SW 1271 (cell line): ENCODE measurements at places on chromosomes 3 and 15.

DNA sequence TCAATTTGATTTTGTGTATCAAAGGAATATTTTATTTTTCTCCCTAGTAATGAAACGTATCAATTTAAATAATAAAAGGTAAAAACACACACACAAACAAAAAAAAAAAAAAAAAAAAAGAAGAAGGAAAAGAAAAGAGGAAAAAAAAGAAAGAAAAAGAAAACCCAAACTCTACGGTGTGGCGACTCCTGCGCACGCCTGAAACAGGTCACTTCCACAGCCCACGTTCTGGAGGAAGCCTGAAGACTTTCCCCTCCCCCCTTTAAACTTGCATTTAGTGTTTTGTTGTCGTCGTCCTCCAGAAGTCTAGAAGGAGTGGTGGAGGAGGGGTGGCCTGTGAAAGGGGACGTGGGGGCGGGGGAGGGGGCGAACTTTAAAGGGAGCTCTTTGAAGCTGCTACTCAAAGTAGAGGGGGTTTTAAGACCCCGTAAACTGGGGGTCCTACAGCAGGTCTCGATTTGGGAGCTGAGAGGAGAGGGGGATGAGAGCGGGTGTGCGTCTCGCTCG lies 2.3 kb upstream of the TLE3 start:
- no peak for DNase-seq

DNA sequence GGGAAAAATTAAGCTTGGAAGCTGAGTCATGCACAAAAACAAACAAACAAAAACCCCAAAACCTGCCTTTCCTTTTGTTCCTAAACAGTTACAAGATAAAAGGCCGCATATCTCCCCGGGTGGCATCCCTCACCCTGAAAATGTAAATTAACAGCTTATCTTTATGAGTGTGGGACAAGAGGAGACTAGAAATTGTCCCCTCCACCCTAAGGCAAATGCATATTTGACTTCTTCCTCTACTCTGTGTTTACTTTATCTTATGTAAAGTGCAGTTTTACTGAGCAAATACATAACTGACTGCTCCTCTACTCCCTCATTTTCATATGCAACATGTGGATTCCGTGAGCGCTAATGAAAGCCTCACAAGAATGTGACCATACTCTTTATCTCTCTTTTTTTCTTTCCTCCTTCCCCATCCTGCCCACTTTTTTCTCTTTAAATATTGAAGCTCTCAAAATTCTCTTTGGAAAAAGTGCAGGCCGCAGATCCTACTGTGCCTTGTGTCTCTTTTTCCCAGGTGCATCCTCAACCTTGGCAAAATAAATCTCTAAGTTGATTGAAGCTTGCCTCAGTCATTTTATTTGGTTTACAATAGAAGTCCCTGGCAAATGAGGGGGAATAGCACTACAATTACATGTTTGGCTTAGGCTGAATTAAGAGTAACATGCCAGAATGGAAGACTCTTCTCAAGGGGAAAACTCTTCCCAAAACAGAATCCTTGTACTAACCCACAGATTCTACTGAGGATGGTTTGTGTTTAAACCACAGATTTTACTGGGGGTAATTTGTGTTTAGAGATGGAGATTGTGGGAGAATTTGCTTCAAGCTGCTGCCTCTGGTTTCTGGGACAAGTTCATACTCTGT lies 72.7 kb upstream of the WDR72 start:
- DNase-seq: no peak

DNA sequence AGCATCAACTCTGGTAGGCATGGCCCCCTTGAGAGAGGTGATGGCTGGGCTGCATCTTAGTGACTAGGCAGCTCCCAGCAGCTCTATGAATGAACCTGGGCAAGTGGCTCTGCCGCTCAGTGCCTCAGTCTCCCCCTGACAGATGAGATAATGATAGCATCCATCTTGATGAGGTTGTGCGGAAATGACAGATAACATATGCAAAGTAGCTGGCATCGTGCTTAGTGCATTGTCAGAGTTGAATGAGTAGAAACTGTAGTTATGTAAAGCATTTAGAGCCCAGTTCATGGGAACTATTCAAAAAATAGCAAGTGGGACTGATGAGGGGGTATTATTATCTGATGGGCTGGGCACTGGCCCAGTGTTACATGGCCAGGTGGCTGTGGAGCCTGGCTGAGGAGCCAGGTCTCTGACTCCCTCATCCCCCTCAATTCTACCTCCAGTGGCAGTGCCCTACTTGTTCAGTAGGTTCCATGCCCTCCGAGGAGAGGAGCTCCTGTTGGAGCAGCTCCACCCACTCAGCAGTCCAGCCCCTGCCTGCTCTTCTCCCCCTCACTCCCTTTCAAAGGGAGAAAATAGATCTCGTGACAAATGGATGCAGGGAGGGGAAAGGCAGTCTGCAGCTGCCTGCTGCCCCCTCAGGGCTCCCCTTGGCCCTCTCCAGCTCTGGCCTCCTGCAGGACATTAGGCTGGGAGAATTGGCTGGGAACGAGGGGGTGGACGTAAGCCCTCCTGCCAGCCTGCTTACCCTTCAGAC lies 6.6 kb downstream of the PRKCD start:
- no peak for DNase-seq

- DNase-seq: no peak
Observed at GRCh38 chr15:52439470-52439869, 89.2 kb downstream of the MYO5A start.

DNA sequence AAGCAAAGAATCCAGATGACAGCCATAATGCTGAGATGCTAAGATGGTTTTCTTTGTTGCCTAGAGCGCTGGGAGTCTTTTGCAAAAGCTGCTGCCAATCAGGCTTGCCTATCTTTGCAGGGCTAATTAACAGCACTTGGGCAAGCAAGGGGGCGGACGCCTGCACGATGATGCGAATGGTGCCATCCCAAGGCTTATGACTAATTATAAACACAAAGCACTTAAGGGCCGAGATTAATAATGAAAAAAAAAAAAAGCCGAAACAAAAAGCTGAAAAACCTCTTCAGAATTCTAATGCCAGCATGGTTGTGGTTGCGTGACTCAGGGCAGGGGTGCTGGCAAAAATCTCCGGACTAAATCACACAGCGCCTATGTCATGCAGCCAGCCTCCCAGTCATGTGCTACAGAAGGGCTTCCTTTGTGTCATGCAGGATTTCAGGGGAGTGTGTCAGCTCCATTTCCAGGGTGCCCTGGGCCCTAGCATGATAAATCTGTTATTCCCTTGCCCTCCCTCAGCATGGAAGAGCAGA lies 185.0 kb upstream of the ANKRD28 start:
- no peak for DNase-seq

GRCh38 chr3:127200086-127200691 lies 7.3 kb downstream of the PRR23E start:
- DNase-seq: no peak

- no peak for DNase-seq
Observed at GRCh38 chr3:194025119-194025518, 110.8 kb upstream of the HES1 start.

DNA sequence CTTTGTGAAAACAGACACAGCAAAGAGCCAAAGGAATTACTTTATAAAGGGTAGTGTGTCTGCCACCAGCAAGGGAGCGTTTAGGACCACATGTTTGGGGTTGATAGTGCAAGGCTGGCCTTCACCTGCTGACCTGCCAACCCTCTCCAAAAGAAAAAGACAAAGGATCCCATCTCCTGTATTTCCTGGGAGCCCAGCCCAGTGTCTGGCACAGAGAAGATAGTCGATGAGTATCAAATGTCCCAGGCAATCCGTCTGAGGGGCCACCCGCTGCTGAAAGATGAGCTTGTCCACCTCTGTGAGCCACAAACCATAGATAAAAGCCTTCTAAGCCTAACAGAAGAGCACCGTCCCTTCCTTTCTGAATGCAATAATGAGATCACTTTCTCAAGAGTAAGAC lies 154.8 kb upstream of the CTNNB1 start:
- no peak for DNase-seq

GRCh38 chr3:97950360-97950759 lies 21.9 kb downstream of the RIOX2 start:
- no peak for DNase-seq

DNA sequence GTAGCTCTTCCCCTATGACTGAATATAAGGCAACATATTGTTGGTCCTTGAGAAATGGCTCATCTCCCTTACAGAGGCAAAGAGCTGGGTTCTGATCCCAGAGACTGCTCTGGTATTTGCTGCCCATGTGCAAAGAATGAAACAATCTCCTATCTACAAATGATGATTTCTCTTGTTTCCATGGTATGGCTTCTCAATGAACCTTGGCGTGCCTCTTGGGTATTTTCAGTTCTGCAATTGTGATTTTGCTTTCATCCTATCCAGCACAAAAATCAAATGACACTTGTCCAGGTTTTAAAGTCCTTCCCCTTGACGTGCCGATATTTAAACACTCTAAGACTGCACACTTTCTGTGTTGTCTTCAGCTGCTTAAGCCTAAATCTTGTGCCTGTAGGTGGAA lies 109.8 kb upstream of the NR2F2 start:
- no peak for DNase-seq

GRCh38 chr3:39705351-39705900 lies 104.0 kb upstream of the MYRIP start:
- no peak for DNase-seq

- DNase-seq: no peak
Observed at GRCh38 chr15:91988071-91988470, 134.6 kb downstream of the SLCO3A1 start.

GRCh38 chr15:64333986-64334929 lies 21.7 kb downstream of the CSNK1G1 start:
- DNase-seq: no peak

DNA sequence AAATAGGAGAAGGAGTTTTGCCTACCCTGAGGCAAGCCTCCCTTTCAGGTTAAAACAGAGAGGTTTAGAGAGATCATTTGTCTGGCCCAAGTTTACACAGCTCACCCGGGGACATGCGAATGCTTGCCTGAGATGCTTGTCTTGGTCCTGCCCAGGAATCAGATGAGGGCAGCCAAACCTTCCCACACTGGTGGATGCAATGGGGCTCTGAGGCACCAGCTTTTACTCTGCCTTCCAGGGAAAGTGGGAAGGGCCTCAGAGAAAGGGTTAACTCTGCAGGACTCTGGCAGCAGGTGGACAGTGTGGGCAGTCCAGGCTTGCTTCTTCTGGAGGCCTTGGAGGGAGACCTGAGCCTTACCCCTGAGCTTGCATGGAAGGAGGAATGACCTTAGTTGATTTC lies 90.0 kb downstream of the LRRK1 start:
- no peak for DNase-seq

DNA sequence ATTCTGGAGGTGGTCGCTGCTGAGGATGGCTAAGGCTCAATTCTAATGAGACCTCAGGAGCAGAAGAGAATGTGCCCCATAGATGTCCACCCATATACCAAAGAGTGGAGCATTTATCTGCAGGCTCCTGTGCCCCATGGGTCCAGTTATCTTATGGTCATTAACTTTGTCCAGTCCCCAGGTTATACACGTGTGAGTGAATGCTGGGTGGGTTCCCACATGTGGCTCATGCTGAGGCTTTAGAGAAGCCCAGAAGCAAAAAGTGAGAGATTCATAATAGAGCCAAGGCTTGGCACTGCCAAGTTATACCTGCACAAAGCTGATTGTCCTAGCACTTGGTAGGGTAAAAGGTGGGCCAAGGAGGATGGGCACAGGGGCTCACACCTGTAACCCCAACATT lies 30.0 kb upstream of the MINAR1 start:
- DNase-seq: no peak

GRCh38 chr3:115292131-115292530 lies 145.0 kb upstream of the ZBTB20 start:
- DNase-seq: no peak

- DNase-seq: no peak
Observed at GRCh38 chr3:115518100-115518852, 105.0 kb upstream of the GAP43 start.

DNA sequence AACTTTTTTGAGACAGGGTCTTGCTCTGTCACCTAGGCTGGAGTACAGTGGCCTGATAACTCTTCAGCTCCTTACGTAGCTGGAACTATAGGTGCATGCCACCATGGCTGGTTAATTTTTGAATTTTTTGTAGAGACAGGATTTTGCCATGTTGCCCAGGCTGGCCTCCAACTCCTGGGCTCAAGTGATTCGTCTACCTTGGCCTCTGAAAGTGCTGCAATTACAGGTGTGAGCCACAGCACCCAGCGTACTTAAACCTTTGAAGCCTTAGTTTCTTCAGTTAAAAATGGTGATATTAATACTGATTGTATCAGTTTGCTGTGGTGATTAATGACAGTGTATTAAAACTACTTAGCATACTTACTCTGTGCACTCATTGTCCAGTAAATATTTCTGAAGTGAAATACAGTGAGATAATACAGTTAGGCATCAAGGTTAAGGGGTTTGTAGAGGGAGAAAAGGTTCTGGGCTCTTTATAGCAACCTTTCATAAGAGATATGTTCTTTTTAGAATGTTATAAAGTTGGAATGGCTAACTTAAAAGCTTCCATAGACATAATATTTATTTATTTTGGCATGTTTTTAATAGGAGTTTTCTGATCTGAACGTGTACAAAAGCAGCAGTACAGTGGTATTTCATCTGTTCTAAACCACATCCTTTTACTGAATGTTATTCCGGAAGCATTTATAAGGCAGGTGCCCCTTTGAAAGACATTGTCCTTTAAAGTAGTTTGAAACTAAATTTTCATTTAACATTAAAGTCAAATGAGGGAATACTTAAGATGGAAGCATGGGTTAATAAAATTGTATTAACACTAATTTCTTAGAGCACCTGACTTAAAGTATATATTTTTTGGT lies 23.6 kb downstream of the NCK1 start:
- DNase-seq: no peak

GRCh38 chr3:8164145-8164544 lies 337.5 kb upstream of the LMCD1 start:
- no peak for DNase-seq

DNA sequence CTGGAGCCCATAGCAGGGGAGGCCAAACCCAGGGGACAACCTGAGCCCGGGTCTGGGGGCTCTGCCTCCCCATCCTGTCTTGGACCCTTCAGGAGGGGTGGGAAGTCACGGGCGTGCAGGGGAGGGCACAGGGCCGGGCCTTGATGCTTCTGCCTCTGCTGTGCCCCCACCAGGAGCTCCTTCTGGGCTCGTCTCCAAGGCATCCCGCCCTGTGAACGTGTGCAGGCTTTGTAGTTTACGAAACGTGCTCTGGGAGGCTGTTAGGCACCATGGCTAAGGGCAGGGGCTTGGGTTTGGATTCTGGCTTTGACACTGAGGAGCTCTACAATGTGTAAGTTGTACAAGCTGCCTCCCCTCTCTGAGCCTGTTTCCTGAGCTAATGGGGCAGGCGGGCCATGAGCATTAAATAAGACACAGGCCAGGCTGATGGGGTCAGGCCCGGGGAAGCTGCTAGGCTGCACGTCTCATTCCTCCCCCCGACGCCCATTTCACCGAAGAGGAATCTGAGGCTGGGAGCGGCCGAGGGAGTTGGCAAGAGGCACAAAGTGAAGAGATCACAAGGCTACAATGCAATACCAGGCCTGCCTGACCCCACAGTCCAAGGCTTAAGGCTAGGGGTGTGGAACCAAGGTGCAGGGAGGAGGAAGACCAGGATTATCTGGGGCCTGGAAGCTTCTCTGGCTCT lies 19.6 kb downstream of the PLXND1 start:
- DNase-seq: no peak

- DNase-seq: no peak
Observed at GRCh38 chr15:88909956-88910831, 3.0 kb downstream of the MFGE8 start.

DNA sequence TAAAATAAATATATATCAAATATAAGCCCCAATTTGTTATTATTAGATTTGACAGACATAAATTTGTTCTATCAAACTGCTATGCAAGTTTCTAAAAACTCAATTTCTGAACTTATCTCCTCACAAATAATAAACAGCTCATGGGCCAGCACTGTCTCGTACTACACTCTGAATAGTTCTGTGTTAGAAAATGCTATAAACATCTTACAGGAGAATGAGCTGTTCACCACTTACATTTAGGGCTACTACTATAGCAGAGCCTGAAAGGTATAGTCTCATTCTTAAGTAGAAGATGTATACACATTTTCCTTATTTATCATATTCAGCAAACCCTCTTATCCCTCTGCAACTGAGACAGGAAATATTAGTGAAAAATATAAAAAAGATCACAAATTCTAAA lies 12.6 kb downstream of the SLC12A6 start:
- DNase-seq: no peak
